Hypothalamus (tissue), 51 donors: ENCODE measurements at places on chromosomes 13 and 19.

GRCh38 chr19:38684078-38684861, 36.8 kb downstream of the ACTN4 start:
- DNase-seq = no peak

DNA sequence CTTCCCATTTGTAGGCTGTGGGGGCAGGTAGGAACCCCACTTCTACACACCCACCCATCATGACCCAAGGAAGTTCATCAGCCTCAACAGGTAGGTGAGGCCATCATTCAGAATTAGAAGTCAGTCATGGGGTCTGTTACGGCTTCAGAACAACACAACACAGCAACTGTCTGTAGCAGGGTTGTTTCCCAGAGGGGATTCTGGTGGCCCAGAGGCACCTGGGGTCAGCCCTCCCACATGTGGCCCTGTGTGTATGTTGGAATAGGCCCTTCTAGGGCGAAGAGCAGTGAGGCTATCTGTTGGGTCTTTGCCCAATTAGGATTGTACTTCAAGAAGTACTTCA, 3.4 kb downstream of the IGFLR1 start:
- no peak for DNase-seq

- no peak for DNase-seq
Measured at GRCh38 chr19:7619671-7620441, 9.5 kb downstream of the XAB2 start.

GRCh38 chr13:20825477-20825875, 51.7 kb upstream of the EEF1AKMT1 start:
- DNase-seq = no peak

DNA sequence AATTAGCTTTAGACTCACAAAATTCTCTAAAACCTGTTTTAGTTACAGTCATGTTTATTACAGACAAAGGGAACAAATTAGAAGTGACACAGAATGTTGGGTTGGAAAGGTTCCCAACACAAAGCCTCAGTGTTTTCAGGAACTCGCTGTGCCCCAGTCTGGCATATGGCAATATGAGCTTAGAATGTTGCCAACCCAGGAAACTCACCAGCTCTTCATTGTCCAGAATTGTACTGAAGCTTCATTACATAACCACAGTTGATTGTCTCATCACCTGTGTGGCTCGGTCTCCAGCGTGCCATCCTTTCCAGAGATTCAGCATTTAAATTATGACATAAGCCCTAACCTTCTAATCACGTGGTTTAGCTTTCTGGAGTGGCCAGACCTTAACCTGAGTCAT, 19.1 kb downstream of the ZNF264 start:
- DNase-seq = no peak

- no peak for DNase-seq
Measured at GRCh38 chr19:18769989-18770528, 21.0 kb downstream of the COMP start.

DNA sequence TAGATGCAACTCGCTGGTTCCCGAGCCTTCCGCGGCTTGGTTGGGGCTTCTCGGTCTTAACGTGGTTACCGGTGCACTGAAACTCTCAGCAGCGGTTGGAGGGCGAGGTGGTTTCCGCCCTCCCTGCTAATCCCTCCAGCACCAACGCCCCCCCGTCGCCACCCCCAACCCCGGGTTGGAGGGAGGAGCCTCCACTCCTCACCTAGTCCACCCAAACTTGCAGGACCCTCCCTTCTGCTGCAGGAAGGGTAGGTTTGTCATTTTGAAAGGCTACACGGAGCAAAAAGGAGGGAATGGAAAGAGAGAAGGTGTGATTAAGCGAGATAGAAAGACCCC, 465.0 kb downstream of the ITGBL1 start:
- DNase-seq = no peak

GRCh38 chr13:27406178-27406939, 18.1 kb upstream of the GTF3A start:
- no peak for DNase-seq

DNA sequence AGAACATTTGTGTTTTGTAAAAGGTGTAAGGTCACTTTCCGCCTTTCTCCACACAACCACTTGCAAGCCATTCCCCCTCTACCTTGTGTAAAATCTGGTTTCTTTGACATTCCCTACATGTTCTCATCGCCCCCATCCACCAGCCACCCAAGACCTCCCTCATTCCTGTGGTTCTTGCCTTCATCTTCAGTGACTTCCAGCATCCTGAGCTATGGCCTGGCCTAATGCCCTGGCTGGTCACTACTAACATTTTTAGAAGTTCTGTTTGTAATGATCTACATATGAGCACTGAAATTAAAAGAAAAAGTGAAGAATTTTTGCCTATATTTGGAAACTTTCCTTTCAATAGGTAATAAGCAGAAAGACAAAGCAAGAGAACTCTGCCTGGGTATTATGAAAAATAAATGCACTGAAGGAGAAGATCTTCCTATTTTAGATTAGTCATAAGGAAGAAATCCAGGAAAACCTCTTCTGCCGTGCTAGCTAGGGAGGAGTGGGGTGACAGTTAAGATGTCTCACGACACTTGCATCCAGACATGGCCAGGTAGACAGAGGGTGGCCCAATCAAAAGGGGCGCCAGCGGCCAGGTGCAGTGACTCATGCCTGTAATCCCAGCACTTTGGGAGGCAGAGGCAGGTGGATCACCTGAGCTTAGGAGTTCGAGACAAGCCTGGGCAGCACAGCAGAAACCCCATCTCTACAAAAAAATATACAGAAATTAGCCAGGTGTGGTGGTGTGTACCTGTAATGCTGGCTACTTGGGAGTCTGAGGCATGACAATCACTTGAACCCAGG, 28.1 kb upstream of the MPHOSPH8 start:
- DNase-seq = no peak
